ENCODE measurements at places on chromosomes 2 and 18. TPM values are rescaled to one million over a fixed set of nuclear protein-coding genes. Genes with fewer than 3 reads are reported as not detected.

The ATL2 gene
- polyA plus RNA-seq = 17.6 TPM

The ORMDL1 gene
- 45.5 TPM for polyA plus RNA-seq

The MROH2A gene
- polyA plus RNA-seq = 0.11 TPM

The CROCC2 gene
- not detected for polyA plus RNA-seq

The ATP6V1C2 gene
- 0.13 TPM for polyA plus RNA-seq

The SPHKAP gene
- not detected for polyA plus RNA-seq

The SERPINB7 gene
- 127 TPM for polyA plus RNA-seq

Measured in foreskin keratinocyte (primary cell).